Suppressor macrophage (primary cell): ENCODE measurements at places on chromosomes 2 and 18.

- DNase-seq, result no peak
Observed at GRCh38 chr2:171509945-171510731, 12.1 kb upstream of the CYBRD1 start.

- DNase-seq, result no peak
Observed at GRCh38 chr2:109020217-109020637, 31.2 kb upstream of the EDAR start.

DNA sequence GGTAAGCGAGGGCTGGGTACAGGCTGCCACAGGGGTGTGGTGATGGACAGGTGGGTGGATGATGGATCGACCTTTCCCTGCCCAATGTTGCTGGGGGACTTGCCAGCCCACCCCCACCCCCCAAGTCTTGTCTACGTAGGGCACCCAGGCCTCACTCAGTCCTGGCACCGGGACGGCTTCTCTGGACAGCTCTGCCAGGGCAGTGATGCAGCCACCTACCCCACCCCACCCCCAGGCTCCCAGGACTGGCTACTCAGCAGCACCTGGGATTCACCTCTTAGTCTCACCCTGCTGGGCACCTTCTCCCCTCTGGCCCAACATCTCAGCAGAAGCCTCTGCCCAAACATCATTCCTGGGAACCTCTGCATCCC lies 55.7 kb downstream of the ANKMY1 start:
- DNase-seq, result no peak

- DNase-seq, result peak; percentile 61
Observed at GRCh38 chr2:105454801-105455485, 56.1 kb upstream of the FHL2 start.

- no peak for DNase-seq
Observed at GRCh38 chr2:192634557-192634956, 439.8 kb upstream of the TMEFF2 start.

GRCh38 chr2:133654949-133655348 lies 86.7 kb upstream of the NCKAP5 start:
- DNase-seq, result peak; percentile 5

DNA sequence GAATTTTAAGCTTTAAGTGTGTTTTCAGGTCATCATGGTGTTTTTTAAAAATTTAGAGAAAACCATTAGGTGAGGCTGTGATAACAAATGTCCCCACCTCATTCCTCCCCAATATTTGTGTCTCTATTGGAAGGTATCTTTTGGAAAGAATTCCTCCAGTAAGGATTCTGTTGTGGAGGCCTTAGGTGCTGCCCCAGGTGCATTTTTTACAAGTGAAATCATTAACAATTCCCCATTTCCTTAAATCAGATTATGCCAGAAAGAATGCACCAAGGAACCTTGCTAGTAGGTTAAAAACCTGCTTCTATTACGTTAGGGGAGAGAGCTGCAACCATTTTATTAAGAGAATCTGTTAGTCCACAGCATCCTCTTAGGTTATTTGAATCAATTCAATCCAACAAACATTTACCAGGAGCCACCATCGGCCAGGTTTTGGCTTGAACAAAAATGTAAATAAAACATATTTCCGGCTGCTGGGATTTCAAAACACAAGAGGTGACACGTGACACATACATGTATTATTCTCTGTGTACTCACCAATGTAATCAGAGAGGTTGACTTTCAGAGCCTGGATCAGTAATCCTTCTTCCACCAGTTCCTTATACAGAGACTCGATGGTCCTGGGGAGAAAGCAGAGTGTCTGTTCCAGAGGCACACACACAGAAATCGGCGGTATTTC lies 112.5 kb upstream of the ASB18 start:
- DNase-seq, result no peak

DNA sequence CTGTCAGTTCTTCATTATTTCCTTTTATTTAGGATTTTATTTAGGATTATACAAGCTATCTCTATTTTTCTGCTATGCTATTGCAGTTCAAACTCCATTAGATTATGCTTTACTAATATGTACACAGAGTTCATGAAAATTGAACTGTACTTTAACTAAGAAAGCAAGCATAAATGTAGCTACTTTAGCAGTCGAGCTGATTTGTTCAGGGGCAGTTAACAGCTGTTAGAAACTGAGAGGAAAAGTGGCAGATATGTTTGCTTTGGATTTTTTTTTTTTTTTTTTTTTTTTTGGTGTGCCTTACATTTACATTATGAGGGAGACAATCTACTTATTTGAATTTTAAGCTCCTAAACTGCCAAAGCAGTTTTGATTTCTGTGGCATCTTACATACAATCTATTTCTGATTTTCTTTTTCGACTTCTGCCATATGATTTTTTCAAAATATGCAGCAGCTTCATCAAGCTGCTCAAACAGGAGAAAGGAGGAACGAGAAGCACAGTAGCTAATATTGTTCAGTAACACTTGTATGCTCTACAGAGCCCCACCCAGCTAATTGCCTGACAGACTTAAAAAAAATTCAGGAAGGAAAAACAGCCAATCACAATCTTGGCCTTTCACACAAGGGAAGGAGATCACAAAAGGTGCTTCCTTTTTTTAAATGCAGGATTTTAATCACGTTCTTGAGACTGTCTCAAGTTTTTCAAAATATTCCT lies 233.4 kb upstream of the SIX3 start:
- DNase-seq, result peak; percentile 82

- DNase-seq, result no peak
Observed at GRCh38 chr2:190582736-190583506, 48.4 kb upstream of the NEMP2 start.

GRCh38 chr2:65404988-65405697 lies 27.3 kb downstream of the SPRED2 start:
- DNase-seq, result no peak

DNA sequence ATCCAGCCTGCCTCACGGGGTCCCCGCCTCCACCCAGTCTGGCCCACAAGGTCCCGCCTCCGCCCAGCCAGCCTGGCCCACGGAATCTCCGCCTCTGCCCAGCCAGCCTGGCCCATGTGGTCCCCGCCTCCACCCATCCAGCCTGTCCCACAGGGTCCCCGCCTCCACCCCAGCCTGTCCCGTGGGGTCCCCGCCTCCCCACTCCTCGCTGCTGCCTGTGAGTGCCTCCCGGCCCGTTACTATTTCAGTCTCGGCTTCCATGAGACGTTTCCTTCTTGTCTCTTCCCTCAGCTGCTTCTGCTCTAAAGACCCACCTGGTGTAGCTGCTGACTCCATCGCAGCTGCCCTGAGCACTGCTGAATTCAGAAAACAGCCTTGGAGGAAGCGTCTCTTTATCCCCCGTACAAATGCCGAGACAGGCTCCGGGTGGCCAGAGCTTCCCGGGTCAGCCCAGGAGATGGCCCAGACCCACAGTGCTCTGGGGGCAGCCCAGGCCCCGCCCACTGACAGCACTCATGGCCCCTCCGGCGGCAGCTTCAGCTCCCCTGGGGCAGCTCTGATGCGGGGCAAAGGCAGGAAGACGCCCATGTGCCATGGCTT lies 69.8 kb downstream of the NFATC1 start:
- no peak for DNase-seq

GRCh38 chr18:8435376-8435775 lies 173.9 kb upstream of the RAB12 start:
- DNase-seq, result no peak

- no peak for DNase-seq
Observed at GRCh38 chr18:14971461-14972185, 223.7 kb downstream of the ANKRD30B start.

DNA sequence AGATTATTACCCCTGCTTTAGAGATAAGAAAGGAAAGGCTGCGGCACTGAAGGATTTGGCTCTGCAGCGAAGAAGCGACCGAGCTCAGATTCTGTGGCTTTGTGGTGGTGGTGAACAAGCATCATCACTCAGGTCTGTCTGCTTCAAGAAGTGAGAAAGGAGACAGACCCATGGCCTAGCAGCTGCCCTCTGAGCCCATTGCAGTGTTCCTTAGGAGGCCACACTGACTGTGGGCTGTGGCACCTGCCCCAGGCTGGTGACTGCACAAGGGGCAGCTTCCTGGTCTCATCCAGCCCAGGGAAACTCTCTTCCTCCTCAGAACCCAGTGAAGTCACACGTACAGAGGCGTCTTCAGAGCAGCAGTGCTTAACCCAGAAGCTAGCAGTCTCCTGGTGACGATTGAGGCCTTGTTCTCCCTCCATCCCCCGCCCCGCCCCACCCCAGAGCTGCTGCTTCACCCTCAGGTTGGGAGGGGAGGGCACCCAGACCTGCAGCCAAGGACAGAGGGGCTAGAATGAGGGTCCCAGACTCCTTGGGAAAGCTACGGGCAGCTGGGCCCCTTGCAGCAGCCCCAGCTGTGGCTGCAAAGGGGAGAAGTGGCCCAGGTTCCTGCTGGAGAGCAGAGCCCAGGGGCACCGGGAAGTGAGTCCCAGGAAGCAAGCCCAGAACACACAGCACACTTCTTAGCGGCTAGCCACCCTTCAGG lies 22.2 kb downstream of the BIN1 start:
- peak; percentile 78 for DNase-seq

GRCh38 chr2:25419678-25420242 lies 78.0 kb upstream of the DNMT3A start:
- DNase-seq, result peak; percentile 41

GRCh38 chr18:35770376-35771014 lies 189.0 kb downstream of the GALNT1 start:
- DNase-seq, result peak; percentile 68

DNA sequence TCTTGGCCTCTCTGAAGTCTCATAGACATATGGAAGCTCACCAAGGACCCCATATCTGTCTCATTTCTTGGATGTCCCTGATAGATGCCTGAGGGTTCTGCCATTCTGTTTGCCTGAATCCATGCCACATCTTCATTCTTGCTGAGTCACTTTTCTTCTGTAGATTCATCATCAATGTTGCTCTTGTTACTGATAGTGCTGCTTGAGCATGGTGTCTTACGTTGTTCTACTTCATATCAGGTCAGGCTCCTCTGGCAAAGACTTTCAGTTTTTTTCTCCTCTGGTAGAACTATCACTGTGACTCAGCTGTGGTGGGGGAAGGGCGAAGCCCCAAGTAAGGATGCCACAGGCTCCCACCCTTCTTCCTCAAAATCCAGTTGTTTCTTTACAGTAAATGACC lies 885.2 kb downstream of the DCDC2C start:
- DNase-seq, result no peak

DNA sequence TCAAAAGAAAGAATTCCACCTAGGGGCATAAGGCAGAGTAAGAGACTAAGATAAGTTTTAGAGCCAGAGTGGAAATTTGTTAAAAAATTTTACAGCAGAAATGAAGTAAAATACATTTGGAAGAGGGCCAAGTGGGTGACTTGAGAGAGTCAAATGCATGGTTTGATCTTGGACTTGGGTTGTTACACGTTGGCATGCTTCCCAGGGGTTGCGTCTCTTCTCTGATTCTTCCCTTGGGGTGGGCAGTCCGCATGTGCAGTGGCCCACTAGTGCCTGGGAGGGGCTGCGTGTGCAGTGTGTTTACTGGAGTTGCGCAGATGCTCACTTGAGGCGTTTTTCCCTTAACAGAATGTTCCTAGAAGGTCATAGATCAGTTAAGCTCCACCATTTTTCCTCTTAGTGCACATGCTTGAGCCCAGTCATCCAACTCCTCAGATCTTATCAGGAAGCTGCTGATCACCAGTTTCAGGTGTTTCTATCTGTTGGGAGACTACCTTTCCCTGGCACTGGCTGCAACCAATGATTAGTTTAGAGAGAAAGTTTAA lies 13.1 kb downstream of the SEH1L start:
- no peak for DNase-seq

GRCh38 chr18:31225668-31226067 lies 63.0 kb upstream of the DSC1 start:
- no peak for DNase-seq

DNA sequence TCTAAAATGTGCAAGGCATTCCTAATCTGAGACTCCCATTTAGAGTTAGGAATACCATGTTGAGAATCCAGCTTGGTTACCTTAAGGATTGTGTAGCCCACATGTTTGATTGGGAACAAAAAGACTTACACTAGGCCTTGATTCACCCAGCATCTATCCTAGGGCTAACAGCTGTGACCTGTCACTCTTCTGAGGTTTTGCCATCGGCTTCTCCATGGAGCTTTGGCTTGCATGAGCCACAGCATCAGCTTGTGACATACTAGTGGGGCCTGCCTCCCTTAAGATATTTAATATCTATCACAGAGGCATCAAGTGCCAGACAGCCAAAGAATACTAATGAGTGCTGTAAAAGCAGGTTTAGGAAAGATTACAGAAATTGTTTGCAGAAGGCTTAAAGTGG lies 241.3 kb upstream of the UBE2E3 start:
- no peak for DNase-seq

DNA sequence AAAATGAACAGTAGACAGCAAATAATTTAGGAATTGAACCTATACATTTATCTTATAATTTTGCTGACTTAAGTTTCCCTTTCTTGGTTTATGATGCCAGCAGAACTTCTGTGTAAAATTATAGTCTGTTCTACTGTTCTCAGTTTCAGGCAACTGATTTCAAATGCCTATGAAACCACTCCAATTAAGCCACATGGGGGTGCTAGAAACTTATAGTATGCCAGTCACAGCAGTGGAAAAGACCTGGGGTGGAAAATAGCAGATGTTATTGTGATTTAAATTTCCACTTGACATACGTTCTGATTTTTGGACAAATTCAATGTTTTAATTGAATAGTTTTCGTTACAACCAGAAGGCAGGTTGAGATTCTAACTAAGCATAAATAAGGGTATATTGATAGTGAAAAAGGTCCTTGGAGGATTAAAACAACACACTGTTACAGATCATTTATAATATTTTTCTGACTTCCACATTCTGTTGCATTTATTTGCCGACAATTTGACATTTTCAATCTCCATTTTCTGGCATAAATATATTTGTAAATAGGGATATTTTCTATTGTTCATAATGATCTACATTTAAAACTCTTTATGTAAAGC lies 61.4 kb downstream of the CPS1 start:
- peak; percentile 4 for DNase-seq

- no peak for DNase-seq
Observed at GRCh38 chr2:77054938-77055337, 467.2 kb downstream of the LRRTM4 start.

DNA sequence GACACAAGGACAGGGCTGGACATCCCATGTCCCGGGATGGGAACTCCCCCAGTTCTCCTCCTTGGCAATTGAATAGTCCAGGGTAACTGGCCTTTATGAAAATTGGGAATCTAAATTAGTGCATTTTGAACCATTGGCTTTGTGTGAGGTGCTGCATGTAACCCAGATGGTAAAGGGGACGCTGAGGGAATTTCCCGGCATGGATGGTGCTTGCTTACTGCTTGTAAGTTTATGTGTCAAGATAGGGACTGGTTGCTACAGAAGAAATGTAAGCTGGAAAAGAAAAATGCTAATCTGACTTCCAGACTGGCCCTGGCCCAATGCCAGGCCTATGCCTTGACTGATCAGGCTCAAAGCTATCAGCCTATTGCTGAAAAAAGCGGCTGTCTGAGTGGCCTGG lies 1096.7 kb upstream of the DDX18 start:
- no peak for DNase-seq

DNA sequence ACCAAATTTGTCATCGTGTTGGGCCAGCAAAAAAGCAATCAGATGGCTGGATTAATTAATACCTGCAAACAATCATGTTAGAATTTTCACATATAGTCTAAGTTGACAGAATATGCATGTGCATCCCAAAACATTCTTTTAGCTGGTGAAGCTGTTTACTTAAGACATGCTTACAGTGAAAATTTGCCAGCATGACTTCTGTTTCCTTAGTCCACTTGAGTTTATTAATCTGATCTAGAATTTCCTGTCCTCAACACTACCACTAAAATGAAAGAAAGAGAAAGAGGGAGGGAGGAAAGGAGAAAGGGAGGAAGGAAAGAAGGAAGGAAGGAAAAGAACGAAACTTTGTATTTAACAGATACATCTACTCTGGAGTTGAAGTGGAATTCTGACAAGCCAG lies 2109.9 kb upstream of the PIK3C3 start:
- no peak for DNase-seq

GRCh38 chr2:144372410-144373080 lies 147.4 kb downstream of the ZEB2 start:
- peak; percentile 29 for DNase-seq

- no peak for DNase-seq
Observed at GRCh38 chr18:42586601-42587000, 528.9 kb downstream of the RIT2 start.
